RPMI8226 (cell line): ENCODE measurements at places on chromosomes 4 and X.

DNA sequence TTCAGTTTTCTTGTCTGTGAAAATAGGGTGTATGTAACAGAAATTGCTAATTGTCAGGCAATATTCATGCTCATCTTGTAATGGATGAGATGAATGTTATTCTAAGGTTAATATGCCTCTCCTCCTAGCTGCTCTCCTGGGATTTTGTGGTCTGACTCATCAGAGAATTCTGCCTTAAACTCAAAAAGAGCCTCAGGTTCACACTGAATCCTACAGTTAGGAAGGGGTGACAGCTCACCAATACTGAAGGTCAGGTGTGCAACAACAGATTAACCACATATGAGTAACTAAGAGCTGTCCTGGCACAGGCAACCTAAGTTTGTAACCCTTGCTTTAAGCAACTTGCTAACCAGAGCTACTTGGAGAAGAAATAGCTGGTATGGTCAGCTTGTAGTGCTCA, 197.7 kb downstream of the SPATA18 start:
- no peak for DNase-seq

- DNase-seq: no peak
These were observed 1.8 kb downstream of the TMEM35A start for GRCh38 chrX:101080326-101081124.

DNA sequence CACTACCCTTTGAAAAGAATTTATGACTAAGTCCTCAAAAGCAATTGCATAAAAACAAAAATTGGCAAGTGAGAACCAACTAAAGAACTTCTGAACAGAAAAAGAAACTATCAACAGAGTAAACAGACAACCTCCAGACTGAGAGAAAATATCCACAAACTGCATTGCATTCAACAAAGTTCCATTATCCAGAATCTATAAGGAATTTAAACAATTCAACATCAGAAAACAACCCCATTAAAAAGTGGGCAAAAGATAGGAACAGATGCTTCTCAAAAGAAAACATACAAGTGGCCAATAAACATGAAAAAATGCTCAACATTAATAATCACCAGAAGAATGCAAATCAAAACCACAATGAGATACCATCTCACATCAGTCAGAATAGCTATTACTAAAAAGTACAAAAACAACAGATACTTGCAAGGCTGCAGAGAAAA, 130.2 kb downstream of the GASK1B start:
- no peak for DNase-seq

DNA sequence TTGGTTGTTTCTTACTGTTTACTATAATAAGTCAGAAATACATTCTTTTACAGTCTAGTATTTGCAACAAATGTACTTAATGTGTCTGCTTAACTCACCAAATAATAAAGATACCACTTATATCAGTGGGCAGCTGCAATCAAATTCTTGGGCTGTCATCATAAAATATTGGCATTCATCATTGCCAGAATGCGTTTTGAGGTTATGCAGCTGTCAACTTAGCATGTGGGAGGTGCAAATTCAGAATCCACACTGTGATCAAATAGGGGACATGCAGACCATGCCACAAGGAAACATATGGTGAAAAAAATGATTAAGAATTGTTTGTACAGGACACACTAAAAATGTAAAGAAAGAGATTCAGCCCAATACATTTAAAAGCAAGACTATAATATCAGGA, 86.5 kb downstream of the HCCS start:
- no peak for DNase-seq

DNA sequence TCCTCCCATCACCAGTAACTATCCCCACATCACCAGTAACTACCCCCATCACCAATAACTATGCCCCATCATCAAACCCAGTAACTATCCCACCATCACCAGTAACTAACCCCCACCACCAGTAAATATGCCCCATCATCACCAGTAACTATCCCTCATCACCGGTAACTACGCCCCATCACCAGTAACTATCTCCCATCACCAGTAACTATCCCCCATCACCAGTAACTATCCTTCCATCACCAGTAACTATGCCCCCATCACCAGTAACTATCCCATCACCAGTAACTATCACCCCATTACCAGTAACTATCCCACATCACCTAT, 2.9 kb downstream of the ASMTL start:
- DNase-seq: no peak

DNA sequence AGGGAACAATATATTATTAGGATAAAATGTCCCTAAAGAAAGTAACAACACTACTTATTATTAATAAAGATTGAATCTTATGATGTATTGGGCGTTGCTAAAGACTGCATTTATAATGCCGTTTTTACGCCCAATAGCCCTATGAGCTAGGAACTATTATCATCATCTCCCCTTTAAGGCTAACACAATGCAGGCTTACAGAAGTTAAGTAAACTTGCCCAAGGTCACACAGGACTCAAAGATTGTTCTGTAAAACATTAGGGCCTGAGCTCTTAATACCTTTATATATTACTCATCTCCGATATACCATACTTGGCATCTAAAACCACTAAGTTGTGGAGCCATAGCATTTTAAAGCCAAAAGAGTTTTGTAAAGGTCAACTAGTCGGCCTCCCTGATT, 149.5 kb downstream of the FAM13A start:
- no peak for DNase-seq

DNA sequence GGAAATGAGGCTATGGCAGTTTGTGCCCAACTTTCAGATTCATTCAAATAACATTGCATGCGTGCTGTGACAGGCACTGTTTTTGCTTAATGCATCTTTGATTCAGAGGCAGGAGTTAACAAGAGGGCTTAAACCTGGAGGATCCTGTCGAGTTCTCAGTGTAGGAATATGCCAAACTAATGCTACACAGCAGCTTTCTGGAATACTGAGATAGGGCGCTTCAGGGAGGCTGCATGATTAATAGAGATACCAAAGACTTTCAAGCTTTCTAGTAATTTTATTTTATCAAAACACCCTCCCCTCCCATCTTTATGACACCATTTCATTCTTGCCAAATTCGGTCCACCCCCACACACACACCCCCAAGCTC, 636 bp upstream of the TIMM8A start:
- no peak for DNase-seq

GRCh38 chrX:74535408-74536151, 78.8 kb downstream of the RLIM start:
- DNase-seq: peak; percentile 26

- DNase-seq: no peak
These were observed 1043.6 kb downstream of the CCSER1 start for GRCh38 chr4:91170768-91171167.

GRCh38 chr4:7710576-7711306, 228.9 kb downstream of the AFAP1 start:
- no peak for DNase-seq

- DNase-seq: no peak
These were observed 685.3 kb downstream of the TRIML1 start for GRCh38 chr4:188824553-188824952.

DNA sequence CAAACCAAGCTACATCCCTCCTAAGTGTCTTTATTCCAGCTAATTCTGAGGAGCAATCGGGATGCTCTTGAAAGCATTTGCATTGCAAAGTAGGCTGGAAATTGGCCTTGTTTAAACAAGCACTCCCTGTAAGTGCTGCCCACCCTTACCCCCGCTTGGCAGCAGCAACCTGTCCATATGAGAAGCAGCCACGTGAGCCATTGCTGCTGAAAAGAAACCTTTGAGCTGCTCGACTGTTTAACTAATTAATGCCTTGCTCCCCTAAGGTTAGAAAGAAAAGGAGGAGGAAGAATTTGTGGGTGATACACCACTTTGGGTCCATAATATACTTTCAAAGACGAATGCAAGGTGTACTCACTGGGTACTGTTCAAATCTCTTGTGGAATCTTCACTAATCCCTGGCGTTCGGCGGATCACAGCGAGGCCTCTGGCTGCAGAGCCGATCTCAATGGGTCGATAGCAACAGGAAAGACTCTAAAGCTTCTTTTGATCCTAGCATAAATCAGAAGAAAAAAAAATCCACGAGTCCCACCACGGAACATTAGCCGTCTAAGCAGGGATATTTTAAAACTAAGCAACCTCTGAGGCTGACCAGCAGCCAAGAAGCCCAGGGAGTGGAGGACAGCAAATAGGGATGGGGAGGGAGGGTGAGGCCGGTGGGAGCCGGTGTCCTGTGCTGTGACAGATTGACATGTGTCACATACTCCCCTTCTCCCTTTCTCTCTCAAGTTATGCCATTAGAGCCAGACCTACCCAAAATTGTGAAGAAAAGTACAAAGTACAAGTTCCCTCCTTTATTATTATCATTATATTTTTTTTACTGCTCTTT, 37.2 kb upstream of the MGST2 start:
- no peak for DNase-seq

DNA sequence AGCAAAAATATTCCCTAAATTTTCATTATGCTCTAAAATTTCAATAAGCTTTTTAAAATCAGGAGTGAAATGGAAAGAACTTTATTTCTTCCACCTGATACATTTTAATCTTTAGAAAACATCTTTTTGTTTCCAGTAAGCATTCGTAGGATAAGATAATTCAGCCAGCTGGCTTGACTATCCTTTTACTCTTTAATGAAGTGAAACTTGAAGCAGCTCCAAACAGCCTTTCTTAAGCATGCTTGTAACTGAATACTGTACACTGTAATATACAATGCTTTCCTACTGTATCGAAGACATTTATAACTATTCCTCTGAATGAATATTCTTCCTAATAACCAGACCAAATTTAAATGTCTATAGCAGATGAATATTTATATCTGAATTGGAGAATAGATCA, 98.8 kb downstream of the KLHL4 start:
- no peak for DNase-seq

GRCh38 chr4:112280386-112281056, 5.2 kb downstream of the TIFA start:
- DNase-seq: no peak

DNA sequence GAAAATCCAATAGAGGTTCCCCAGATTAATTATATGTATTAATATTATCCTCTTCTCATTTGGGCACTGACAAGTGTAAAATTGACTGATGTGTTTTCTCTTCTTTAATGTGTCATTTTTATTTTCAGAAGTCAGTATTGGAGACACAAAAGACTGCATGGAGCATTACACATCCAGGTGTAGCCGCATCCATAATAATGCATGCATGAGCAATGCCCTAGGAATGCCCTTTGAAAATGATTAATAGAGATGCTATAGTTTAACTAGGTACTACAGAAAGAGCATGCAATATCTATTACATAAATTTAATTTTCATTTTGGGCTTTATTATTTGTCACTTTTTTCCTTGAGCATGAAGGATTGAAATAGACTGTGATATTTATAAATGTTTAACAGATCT, 509.9 kb downstream of the SPOCK3 start:
- DNase-seq: no peak

DNA sequence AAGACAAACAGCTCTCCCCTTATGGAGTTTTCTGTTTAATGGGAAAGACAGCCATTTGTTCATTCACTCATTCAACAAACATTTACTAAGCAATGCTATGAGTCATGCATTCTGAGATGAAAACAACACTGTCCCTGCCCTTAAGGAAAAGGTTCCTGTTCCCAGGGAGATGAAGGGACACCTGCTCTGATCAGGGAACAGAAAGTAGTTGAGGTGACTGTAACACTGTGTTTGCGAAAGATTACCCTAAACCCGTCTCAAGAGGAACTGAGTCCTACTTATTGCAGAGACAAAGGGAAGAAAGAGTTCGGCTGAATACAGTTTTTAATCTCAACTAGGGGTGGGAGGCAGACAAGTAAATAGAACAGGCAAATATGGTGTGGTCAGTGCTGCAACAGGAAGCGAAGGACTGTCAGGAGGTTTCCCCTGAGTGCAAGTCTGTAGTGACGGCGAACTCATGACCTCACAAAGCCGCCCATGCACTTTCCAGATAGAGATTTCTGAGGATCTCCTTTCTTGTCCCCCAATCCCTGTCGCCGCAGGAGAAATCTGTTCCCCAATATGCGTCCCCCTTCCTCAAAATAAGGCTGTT, 712 bp downstream of the STX18 start:
- peak; percentile 15 for DNase-seq

GRCh38 chrX:116277351-116278225, 107.0 kb downstream of the AGTR2 start:
- DNase-seq: no peak

DNA sequence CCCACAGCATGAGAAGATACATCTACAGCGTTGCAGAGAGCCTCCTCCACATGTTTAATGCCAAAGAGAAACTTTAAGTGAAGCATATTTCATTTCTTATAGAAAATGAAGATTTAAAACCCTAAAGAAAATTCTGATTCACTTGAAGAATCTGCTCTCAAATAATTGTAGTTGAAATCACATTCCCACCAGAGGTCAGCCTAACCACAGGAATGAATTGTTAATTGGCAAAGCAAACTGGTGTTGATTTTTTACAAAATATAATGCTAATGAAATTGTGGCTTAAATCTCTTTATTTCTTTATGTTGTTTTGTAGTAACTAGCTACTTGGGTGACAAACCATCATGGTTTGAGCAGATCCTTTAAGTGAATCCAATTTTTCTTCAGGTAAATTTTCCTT, 31.1 kb upstream of the WDR17 start:
- peak; percentile 5 for DNase-seq

DNA sequence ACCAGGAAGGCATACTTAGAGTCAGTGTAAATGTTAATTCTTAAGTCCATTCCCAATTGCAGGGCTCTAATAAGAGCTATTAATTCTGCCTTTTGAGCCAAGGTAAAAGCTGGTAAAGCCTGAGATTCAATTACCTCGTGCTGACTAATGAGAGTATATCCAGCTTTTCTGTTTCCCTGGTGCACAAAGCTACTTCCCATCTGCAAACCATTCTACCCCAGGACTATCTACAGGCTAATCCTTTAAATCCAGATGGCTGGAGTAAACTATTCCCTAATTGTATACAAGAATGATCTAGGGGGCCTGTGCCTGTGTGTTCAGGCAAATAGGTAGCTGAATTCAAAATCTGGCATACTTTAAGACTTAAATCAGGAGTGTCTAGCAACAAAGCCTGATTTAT, 365.0 kb downstream of the GPM6A start:
- no peak for DNase-seq
